ENCODE measurements at places on chromosomes 11 and 22. TPM values are rescaled to one million over a fixed set of nuclear protein-coding genes. Genes with fewer than 3 reads are reported as not detected.

Gene PTDSS2
- total RNA-seq = 44.3 TPM

Gene TREH
- total RNA-seq = not detected

Gene GAL
- total RNA-seq = 22.8 TPM

Gene GRAP2
- total RNA-seq = not detected

Measured in A549 treated with RU486 at 1 μM for 4 hours (cell line).